ENCODE measurements at places on chromosomes 7 and 10.

- no peak for DNase-seq
These were observed 69.3 kb downstream of the ETV1 start for GRCh38 chr7:13920053-13920697.

DNA sequence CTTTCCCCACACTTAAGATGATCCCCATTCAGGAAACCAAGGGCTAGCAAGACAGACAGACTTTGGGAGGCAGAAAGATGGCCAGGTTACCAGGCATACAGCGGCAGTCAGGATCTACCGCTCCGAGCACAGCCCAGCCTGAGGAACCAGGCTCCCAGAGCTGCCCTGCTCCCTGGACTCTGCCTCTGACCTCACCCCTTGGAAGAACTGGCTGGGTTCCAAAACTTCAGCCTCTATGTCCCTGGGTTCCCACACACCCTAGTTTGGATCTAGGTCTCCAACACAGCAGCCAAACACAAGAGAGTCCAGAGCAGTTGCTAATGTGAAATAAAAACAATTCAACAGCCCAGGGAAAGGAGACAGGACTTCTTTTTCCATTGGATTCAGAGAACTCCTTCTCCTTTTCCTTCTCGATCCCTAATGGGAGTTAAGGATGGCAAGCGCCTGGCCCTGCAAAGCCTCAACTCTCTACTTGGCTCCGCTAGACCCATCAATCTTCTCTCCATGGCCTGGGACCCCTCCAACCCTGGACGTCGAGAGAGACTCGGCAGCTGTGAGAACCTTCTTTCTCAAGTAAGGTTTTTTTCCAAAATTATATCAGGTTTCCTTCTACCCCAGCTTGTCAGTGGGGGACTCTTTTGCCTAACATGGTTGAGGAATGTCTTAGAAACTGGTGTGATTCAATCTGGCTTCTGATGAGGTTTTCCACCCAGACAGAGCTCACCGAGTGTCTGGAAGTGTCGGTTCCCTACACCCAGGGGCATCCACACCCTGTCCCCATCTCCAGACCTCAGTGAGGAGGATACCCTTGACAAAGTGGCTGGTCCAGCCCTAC lies 219.6 kb downstream of the KCNMA1 start:
- no peak for DNase-seq

GRCh38 chr7:174716-175115 lies 17.7 kb upstream of the FAM20C start:
- no peak for DNase-seq

GRCh38 chr7:134985894-134986362 lies 380 bp upstream of the AGBL3 start:
- no peak for DNase-seq

DNA sequence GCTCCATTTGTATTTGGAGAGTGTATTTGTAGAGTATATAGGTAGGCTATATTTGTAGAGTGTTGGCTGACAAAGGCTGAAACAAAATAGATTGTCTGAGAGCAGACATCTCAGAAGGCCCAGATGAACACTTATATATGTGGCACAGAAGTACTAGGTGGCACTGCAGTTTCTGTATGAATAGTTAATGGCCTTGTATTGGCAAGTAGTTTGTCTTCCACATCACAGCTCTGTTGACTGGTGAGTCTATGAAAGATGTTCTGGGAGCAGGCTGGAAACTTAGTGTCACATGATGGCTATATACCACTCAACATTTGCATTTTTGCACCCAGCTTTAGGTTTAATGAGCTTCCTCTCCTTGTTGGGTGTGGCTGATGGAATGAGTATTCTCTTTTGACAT lies 51.9 kb downstream of the CCNY start:
- no peak for DNase-seq

GRCh38 chr7:93407239-93407638 lies 167.3 kb downstream of the CALCR start:
- DNase-seq, result no peak

DNA sequence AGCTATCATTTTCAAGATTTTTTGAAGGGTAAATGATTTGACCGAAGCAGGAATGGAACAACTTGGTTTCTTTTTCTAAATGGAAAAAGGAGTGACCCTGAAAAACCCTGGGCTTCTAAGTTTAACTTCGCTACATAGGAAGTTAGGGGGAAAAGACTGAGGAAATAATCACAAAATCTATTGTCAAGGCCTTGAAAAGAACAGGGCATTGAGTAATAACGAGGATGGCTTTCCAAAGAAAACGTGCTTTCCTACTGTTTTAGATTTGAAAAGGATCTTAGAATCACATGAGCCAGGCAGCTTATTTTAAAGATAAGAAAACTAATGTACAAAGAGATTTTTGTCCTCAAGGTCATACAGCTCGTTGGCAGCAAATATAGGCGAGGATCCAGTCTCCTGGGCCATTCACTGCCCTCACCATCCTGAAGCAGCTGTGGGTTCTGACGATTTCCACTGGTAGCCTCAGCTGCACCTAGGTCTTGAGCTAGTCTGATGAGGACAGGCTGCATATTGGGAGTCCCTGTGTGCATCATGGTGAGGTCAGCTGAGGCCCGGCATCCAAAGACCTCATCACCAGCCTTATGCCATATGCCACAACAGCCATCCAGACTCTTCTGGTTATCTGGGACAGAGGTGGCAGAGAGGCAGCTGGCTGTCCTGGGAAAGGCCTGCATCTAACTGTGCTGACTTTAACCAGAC lies 384.7 kb upstream of the NRP1 start:
- no peak for DNase-seq

GRCh38 chr7:148711191-148712102 lies 12.7 kb downstream of the CUL1 start:
- DNase-seq, result peak; percentile 25
